A549 treated with RU486 at 1 μM for 4 hours (cell line): ENCODE measurements at places on chromosomes 3 and 15. TPM values are rescaled to one million over a fixed set of nuclear protein-coding genes. Genes with fewer than 3 reads are reported as not detected.

FOXB1 gene
- not detected in 5 replicates for total RNA-seq

SAMD7 gene
- total RNA-seq = not detected in 5 replicates

MITF gene
- 8.0 to 10.6 TPM (median 9.5 TPM) in 5 replicates for total RNA-seq

SOX14 gene
- not detected in 5 replicates for total RNA-seq

GPR176 gene
- 10.6 to 14.4 TPM (median 13.0 TPM) in 5 replicates for total RNA-seq

GRK7 gene
- total RNA-seq = 0.03 to 0.09 TPM in 2 of 5 replicates, not detected in the others

ARHGAP31 gene
- total RNA-seq = 0.88 to 2.0 TPM (median 1.7 TPM) in 5 replicates

PLSCR5 gene
- not detected in 5 replicates for total RNA-seq

KLHL40 gene
- total RNA-seq = not detected in 5 replicates

PRKAR2A gene
- 12.1 to 20.0 TPM (median 18.0 TPM) in 5 replicates for total RNA-seq

CISH gene
- total RNA-seq = 0.48 to 0.90 TPM (median 0.67 TPM) in 5 replicates

DAG1 gene
- total RNA-seq = 41.0 to 58.3 TPM (median 53.5 TPM) in 5 replicates

CACNA1D gene
- total RNA-seq = 0.42 to 0.97 TPM (median 0.81 TPM) in 5 replicates

CPLX3 gene
- not detected in 5 replicates for total RNA-seq

NME9 gene
- not detected in 5 replicates for total RNA-seq

RAD18 gene
- total RNA-seq = 8.6 to 15.6 TPM (median 15.2 TPM) in 5 replicates

CFAP91 gene
- 0.15 to 0.35 TPM (median 0.31 TPM) in 5 replicates for total RNA-seq

GOLGA6B gene
- 0.09 TPM in 1 of 5 replicates, not detected in the others for total RNA-seq

FHIT gene
- 0.40 to 1.6 TPM (median 0.67 TPM) in 5 replicates for total RNA-seq

SPTBN5 gene
- total RNA-seq = 0.08 to 0.32 TPM (median 0.22 TPM) in 5 replicates

CCDC54 gene
- total RNA-seq = not detected in 5 replicates

LRRC49 gene
- 3.5 to 5.3 TPM (median 4.8 TPM) in 5 replicates for total RNA-seq

MESP2 gene
- total RNA-seq = 0.26 to 0.67 TPM (median 0.42 TPM) in 5 replicates

RNF7 gene
- total RNA-seq = 131 to 139 TPM (median 138 TPM) in 5 replicates

DLEC1 gene
- total RNA-seq = 0.03 to 0.08 TPM in 2 of 5 replicates, not detected in the others

DOCK3 gene
- total RNA-seq = 0.27 to 0.39 TPM (median 0.34 TPM) in 5 replicates

TTLL13 gene
- total RNA-seq = 0.27 to 0.61 TPM (median 0.39 TPM) in 4 of 5 replicates, not detected in the other

WDR93 gene
- total RNA-seq = 0.15 to 0.17 TPM (median 0.15 TPM) in 3 of 5 replicates, not detected in the others

RASL12 gene
- total RNA-seq = 0.09 to 0.15 TPM (median 0.12 TPM) in 5 replicates

HESX1 gene
- 0.23 to 0.26 TPM (median 0.24 TPM) in 3 of 5 replicates, not detected in the others for total RNA-seq

GPR160 gene
- total RNA-seq = 0.73 to 2.2 TPM (median 2.0 TPM) in 5 replicates

SLC6A11 gene
- total RNA-seq = 0.07 to 0.08 TPM in 2 of 5 replicates, not detected in the others

ISLR gene
- total RNA-seq = 0.14 to 0.59 TPM (median 0.25 TPM) in 5 replicates

UNC13C gene
- total RNA-seq = not detected in 5 replicates

POC1A gene
- 15.2 to 19.4 TPM (median 18.7 TPM) in 5 replicates for total RNA-seq

POLQ gene
- total RNA-seq = 6.1 to 7.4 TPM (median 6.3 TPM) in 5 replicates

SIAH2 gene
- 15.3 to 21.5 TPM (median 19.7 TPM) in 5 replicates for total RNA-seq

SMCO1 gene
- not detected in 5 replicates for total RNA-seq

GOLGA8T gene
- 1.1 to 2.1 TPM (median 1.3 TPM) in 5 replicates for total RNA-seq

LYZL4 gene
- total RNA-seq = not detected in 5 replicates

KBTBD8 gene
- total RNA-seq = 0.08 to 1.1 TPM (median 0.64 TPM) in 5 replicates

LRRC31 gene
- not detected in 5 replicates for total RNA-seq

LMCD1 gene
- total RNA-seq = 78.3 to 99.8 TPM (median 87.9 TPM) in 5 replicates

GPR27 gene
- total RNA-seq = 2.1 to 3.8 TPM (median 3.5 TPM) in 5 replicates

DZIP1L gene
- 4.9 to 7.8 TPM (median 6.5 TPM) in 5 replicates for total RNA-seq

AMIGO3 gene
- 0.35 to 0.85 TPM (median 0.59 TPM) in 5 replicates for total RNA-seq

MNS1 gene
- 2.1 to 4.3 TPM (median 3.2 TPM) in 5 replicates for total RNA-seq

C2CD4A gene
- total RNA-seq = 0.05 to 0.09 TPM (median 0.06 TPM) in 3 of 5 replicates, not detected in the others

RTP1 gene
- total RNA-seq = not detected in 5 replicates

C3orf20 gene
- total RNA-seq = 0.03 to 0.06 TPM (median 0.05 TPM) in 3 of 5 replicates, not detected in the others

PSMA4 gene
- 358 to 541 TPM (median 408 TPM) in 5 replicates for total RNA-seq

CSTA gene
- total RNA-seq = 0.73 to 1.9 TPM (median 0.97 TPM) in 5 replicates

GOLGA6L4 gene
- total RNA-seq = 0.25 to 1.1 TPM (median 0.81 TPM) in 5 replicates

ADCY5 gene
- total RNA-seq = 0.09 to 0.81 TPM (median 0.50 TPM) in 5 replicates

ONECUT1 gene
- total RNA-seq = 0.11 to 0.31 TPM (median 0.18 TPM) in 5 replicates

KY gene
- 0.07 to 0.21 TPM (median 0.10 TPM) in 4 of 5 replicates, not detected in the other for total RNA-seq

SLC25A38 gene
- 38.5 to 48.7 TPM (median 41.5 TPM) in 5 replicates for total RNA-seq

DNASE1L3 gene
- total RNA-seq = 0.20 TPM in 1 of 5 replicates, not detected in the others

IL17RE gene
- total RNA-seq = 0.88 to 1.8 TPM (median 1.5 TPM) in 5 replicates
